Uterus (tissue), 4 donors: ENCODE measurements at places on chromosomes 3 and 15. TPM values are rescaled to one million over a fixed set of nuclear protein-coding genes. Genes with fewer than 3 reads are reported as not detected.

GRCh38 chr3:73540969-73541740, 83.6 kb downstream of the PDZRN3 start:
- no peak overlapping the region for H3K27ac ChIP-seq
- no peak overlapping the region for H3K4me3 ChIP-seq
- no peaks in the 10 kb centered on the region for H3K36me3 ChIP-seq
- no peak for DNase-seq

- H3K4me3 ChIP-seq: no peak overlapping the region
- DNase-seq: no peak
- no peak overlapping the region for H3K27ac ChIP-seq
These were observed 148.1 kb downstream of the LMLN start for GRCh38 chr3:198107840-198108734.

ZBED2 gene
- total RNA-seq: not detected

GRCh38 chr3:93843981-93844380, 129.7 kb downstream of the PROS1 start:
- DNase-seq: no peak
- no peak overlapping the region for H3K4me3 ChIP-seq
- H3K27me3 ChIP-seq: no peaks in the 10 kb centered on the region
- no peak overlapping the region for H3K27ac ChIP-seq
- H3K36me3 ChIP-seq: no peaks in the 10 kb centered on the region

GRCh38 chr3:26839001-26839400, 216.4 kb downstream of the LRRC3B start:
- H3K4me1 ChIP-seq: no peaks in the 10 kb centered on the region
- H3K27me3 ChIP-seq: no peaks in the 10 kb centered on the region
- no peak overlapping the region for H3K4me3 ChIP-seq
- no peak overlapping the region for H3K27ac ChIP-seq
- H3K36me3 ChIP-seq: no peaks in the 10 kb centered on the region

GPR27 gene
- total RNA-seq: under 0.01 TPM

DNA sequence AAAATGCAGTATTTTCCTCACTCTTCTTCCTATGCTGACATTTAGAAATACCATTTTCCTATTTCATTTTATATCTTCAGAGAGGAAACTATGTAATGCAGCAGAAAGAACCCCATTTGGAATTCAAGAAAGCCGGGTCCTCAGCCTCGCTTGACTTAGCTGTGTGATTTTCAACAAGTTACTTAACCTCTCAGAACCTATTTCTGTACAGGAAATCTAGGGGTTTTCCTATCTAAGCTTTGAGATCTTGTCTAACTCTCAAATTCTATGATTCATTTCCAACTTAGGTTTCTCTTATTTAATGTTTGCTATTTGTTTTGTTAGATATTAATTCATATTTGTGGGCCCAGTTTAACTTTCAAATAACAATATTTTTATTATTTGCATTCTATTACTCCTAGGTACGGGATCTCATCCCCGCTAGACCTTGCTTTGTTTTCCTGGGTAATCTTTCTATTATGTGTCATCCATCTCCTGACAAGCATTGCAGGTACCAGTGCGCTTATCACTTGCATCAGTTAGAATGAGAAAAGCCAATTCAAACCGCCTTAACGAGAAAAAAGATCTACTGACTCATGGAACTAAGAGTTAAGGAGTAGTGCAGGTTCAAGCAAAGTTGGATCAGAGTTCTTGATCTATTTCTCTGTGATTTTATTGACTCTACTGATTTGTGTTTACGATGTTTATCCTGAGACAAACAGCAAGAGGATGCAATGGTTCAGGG, 70.6 kb upstream of the BHLHE40 start:
- H3K4me3 ChIP-seq: no peak overlapping the region
- H3K4me1 ChIP-seq: peaks cover 5% of the 10 kb centered on the region
- no peak for DNase-seq
- H3K27ac ChIP-seq: no peak overlapping the region
- H3K36me3 ChIP-seq: no peaks in the 10 kb centered on the region

GOLGA8T gene
- not detected for total RNA-seq

DNA sequence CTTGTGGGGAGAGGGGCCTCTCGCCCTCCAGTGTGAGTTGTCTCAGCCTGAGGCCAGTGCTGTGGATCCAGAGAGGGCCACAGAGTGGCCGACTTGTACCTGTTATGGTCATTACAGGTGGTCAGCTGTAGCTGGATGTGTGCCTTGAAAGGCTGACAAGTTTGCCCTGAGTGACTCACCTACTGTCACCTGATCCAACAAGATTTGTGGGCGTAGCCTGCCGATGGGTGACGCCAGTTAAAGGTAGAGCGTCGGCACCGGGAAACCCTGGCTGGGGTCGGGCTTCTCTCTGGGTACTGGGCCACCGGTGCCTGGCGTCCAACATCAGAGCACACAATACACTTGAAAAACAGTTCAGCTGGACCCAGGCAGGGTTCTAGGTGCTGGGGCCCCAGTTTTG, 2.8 kb upstream of the ISG20 start:
- no peaks in the 10 kb centered on the region for H3K36me3 ChIP-seq
- peaks cover 6% of the 10 kb centered on the region for H3K4me1 ChIP-seq
- H3K4me3 ChIP-seq: no peak overlapping the region
